Activated CD4-positive, alpha-beta T cell treated with anti-CD3 and anti-CD28 coated beads, Interleukin-2, Interleukin-4, amounts not matched to agents 100 ng/mL and 50 ng/mL, durations not matched to agents 16 hours and 8 hours (primary cell): ENCODE measurements at places on chromosomes 11 and 22.

DNA sequence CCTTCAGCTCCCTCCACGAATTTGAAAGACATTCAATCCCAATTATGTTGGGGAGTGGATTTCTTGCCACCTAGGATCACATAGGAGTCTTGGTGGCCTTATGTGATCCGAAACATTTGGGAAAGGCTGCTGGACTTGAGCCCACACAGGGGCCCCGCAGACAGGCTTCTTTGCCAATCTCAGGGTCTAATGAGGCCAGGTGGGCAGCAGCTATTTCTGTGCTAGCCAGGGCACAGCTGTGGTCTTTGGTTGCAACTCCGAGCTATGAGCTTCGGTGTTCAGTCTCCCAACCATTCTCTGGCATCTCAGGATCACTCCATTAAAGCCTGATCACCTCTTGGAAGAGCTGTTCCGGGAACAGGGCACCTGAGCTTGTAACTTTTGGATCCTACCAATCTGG is 84.4 kb downstream of the TP53I11 start:
- no peak for DNase-seq

DNA sequence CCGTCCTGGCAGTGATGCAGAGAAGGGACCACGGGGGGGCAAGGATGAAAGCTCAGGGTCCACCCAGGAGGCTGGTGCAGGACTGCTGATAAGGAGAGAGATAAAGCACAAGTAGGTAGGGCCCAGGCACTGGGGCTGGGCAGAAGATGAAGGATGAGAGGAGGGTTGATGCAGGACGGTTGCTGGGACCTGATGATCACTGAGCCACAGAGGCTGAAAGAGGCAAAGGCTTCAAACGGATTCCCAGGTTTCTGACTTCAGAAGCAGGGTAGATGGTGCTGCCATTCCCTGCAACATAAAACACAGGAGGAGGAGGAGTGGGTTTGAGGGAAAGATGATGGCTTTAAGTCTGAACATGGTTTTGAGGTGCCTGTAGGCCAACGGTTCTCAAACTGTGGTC is 148.5 kb downstream of the TTC17 start:
- no peak for DNase-seq

- peak; percentile 47 for DNase-seq
Measured at GRCh38 chr11:47946682-47947559, 33.4 kb upstream of the PTPRJ start.

GRCh38 chr11:28400331-28401100 is 292.3 kb downstream of the METTL15 start:
- no peak for DNase-seq

- DNase-seq = no peak
Measured at GRCh38 chr11:37390576-37391083, 792.6 kb upstream of the RAG2 start.

- DNase-seq = no peak
Measured at GRCh38 chr11:12005476-12005875, 3.0 kb downstream of the DKK3 start.

DNA sequence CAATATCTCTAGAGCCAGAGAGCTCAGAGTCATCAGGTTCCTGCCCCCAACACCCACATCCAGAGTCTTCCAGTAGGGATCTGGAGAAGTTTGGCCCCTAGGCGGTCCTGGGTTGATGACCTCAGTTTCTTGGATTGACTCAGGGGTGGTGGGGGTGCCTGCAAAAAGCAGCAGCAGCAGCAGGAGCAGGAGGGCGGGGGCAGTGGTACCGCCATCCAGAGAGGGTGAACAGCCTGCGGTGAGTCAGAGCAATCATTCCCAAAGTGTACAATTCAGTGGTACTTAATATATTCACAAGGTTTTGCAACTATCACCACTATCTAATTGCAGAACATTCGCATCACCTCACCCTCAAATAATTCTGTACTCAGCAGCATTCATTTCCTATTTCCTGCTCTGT is 9.9 kb upstream of the SEC14L3 start:
- no peak for DNase-seq

DNA sequence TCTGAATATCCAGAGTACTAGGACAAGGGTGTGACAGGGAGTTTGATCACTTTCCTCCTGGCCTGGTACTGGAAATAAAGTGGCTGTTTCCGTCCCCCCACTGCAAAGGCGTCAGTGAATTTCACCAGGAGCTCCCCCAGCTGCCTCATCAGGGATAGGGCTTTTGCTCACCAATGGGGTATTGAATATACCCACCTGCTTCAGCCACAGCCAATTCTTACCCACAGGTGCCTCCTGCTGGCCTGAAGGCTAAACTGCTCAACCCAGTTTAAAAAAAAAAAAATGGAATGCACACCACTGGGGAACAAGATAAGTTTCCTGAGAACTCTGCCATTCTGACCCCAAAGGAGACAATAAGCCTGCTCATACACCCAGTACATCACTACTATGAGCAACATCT is 65.3 kb upstream of the MS4A8 start:
- DNase-seq = no peak

GRCh38 chr11:102426000-102426399 is 26.6 kb downstream of the TMEM123 start:
- no peak for DNase-seq

- DNase-seq = no peak
Measured at GRCh38 chr11:113470233-113470632, 5.0 kb downstream of the DRD2 start.

DNA sequence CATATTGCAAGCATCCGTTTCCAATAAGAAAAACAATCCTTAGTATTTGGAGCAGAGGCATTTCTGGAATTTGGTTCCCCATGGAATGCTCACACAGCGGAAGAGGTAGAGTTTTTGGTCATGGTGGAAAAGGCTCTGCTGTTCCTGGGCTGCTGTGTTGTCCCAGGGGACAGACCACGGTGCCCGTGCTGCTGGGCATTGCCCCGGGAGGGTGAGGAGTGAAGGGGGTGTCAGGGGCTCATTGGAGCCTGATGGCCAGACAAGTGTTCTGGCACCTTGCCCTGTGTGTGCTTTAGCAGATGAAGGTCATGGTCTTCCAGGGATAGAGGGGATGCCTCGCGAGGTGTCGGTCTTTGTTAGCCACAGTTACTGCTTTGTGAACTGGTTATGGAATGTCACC is 61.2 kb downstream of the MPPED1 start:
- no peak for DNase-seq

GRCh38 chr11:11057472-11057854 is 199.6 kb upstream of the ZBED5 start:
- DNase-seq = no peak

GRCh38 chr11:117424781-117425180 is 97.1 kb downstream of the CEP164 start:
- no peak for DNase-seq

DNA sequence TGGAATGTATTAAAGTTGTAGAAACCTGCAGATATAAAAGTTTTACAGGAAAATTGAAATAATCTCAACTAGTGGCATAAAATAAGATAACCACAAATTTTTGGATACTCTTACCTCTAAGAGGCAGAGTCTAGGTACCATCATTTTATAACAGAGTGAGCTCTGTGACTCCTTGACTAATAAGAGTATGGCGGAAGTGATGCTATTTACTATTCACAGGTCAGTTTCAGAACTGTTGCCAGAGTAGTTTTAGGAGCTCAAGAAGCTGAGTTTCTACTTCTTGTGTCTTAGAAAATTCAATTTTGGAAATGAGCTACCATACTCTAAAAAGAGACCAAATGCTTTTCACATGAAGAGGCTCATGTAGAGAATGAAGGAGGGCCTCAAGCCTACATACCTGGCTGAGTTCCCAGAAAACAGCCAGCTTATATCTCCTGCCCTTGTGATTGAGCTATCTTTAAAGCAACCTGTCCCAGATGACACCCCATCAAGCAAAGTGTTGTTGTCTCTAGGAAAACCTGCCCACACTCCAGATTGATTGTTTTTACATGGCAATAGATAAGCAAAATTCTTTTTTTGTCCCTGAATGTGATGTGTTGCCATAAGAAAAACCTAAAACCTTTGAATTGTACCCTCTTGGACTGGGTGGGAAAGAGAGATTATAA is 712.8 kb upstream of the CNTN5 start:
- no peak for DNase-seq

DNA sequence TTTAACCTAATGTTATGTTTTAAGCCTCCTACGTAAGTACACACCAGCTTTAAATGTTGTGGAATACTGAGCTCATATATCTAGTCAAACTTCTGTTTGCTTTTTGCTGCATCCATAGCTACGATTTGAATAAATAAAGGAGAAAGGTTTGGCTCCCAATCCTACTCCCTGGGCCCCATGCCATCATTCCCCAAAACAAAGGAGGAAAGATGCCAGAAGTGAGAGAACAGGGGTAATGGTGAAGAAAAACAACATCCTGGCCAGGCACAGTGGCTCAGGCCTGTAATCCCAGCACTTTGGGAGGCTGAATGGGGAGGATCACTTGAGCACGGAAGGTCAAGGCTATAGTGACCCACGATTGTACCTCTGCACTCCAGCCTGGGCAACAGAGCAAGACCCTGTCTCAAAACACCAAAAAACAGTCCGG is 26.5 kb downstream of the SCGB1A1 start:
- no peak for DNase-seq

- no peak for DNase-seq
Measured at GRCh38 chr11:134661660-134662059, 249.6 kb upstream of the B3GAT1 start.

DNA sequence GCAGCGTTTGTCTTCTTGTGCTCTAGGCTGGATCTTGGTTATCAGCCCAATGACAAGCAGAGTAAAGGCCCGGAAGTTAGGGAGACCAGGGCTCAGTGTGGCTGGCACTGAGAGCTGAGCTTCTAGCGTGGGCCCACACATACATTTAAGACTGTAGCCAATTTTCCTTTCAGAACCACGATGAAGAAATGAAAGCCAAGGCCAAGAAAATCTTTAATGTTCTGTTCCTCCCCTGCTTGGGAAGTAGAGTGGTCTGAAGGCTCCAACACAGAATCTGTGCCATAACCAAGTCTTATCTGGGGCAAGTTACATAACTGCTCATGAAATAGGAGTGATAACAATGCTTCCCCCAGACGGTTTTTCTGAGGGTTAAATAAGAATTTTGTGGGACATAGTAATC is 4.7 kb upstream of the ST3GAL4 start:
- DNase-seq = no peak

GRCh38 chr11:71577469-71578004 is 5.1 kb downstream of the KRTAP5-11 start:
- DNase-seq = no peak

DNA sequence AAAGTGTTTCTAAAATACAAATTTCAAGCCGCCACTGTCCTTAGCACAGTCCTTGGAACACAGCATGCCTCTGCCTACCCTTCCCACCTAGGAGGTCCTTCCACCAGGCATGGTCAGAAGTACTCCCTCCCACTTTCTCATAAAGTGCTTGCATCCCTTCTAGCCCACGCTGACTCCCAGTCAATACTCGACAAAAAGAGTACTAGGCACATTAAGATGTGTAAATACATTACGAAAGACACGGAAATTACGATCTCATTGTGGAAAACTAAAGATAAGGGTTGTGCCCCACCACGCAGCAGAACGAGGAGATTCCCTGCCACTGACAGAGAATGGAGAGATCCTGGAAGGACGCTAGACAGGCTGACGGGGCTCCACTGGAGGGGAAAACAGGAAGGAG is 13.5 kb downstream of the CHKA start:
- DNase-seq = no peak

DNA sequence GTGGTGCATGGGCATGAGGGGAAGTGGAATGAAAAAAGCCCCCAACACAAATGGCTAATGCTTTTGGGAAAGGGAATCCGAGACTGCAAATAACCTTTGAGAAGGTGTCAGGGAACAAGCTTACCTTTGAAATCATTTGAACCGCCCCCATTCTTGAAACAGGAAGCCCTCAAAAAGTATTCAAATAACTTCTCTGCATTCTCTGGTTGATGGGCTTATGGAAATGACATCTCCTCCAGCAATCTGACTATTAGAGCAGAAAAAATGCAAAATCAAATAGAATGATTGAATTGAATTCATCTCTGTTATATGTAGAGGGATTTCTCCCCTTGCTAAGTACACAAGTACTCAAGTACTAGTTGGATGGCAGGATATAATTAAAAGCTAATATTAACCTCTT is 409.9 kb downstream of the TMEM135 start:
- no peak for DNase-seq

GRCh38 chr11:15624701-15625100 is 510.0 kb downstream of the INSC start:
- DNase-seq = no peak

DNA sequence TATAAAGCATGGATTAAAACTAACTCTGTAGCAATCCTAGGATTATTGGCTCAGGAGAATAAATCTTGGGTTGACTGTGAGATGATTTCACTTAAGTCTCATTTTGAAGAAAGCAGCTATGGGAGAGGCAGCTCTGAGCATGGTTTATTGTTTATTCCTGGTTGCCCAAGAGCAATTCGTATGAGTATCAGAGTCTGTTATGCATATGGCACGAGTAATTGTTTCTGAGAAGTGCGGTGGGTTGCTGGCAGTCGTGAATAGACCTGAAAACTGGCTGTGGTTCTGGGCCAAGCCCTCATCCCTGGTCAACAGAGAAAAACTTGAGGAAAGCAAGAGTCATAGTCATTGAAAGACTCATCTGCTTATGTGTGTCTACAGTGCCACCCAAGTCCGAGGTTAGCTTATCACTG is 26.8 kb downstream of the DIXDC1 start:
- no peak for DNase-seq

DNA sequence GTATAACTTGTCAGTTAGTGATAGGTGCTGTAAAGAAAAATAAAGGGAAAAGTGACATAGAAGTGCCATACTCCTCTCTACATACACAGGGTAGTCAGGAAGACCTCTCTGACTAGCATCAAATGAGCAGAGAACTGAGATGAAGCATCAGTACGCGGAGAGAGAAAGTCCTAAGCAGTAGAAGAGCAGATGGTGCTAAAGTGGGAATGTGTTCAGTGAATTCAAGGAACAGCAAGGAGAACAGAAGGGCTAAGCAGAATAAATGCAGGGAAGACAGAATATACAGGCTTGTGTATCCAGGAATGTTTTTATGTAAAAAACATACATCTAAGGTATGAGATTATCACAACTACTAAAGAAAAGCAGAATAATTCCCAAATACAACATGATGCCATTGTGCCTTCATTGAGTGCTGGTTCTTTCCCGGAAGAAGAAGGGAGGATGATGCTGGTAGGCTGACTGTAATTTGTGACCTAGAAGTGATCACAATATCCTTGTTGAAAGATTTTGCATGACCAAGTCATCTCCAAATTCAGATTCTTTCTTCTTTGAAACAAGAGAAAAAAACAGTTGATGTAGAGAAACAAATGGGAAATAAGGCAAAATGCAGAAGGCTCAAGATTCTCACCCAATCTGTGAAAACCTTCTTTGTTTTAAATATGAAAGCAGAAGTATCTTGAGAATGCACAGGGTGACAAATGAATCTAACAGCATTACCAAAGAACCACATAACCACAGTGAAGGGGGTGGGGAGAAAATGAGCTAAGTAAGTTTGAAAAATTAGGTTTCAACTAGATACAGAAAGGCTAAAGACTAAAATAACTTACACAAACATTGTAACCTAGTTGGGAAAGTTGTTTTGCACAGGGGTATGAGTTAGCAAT is 20.5 kb downstream of the MRE11 start:
- DNase-seq = peak; percentile 51

GRCh38 chr11:82229341-82229740 is 504.3 kb downstream of the FAM181B start:
- DNase-seq = peak; percentile 17

GRCh38 chr11:110428956-110429730 is 605 bp upstream of the FDX1 start:
- DNase-seq = no peak

- DNase-seq = no peak
Measured at GRCh38 chr11:125903711-125904659, at the start of gene DDX25. Gene DDX25 (plus strand): TSS chr11:125904508. CDS start chr11:125904518, 10 bp downstream.
